Stimulated activated CD8-positive, alpha-beta memory T cell treated with anti-CD3 and anti-CD28 coated beads, Interleukin-4, amount 100 ng/mL, for 1 hour (primary cell): ENCODE measurements at places on chromosomes 1 and 21.
A peak's percentile ranks its signal among the peaks of the same experiment; 100 is the strongest.

GRCh38 chr1:22792396-22793160 is 81.9 kb downstream of the EPHB2 start:
- no peak for DNase-seq

DNA sequence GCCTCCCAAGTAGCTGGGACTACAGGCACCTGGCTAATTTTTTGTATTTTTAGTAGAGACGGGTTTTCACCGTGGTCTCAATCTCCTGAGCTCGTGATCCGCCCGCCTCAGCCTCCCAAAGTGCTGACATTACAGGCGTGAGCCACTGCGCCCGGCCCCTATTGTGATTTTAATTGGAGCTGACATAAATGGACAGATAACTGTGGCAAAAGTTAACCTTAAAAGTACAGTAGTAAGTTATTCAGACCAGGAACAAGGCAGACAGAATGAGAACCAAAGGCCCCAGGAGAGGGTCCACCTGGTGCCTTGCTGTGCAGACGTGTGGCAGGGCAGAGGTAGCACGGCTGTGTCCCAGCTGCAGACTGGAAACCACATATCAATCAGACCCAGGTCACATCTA is 11.0 kb downstream of the TMEM201 start:
- DNase-seq, result no peak

GRCh38 chr1:65254320-65255034 is 54.9 kb upstream of the DNAJC6 start:
- peak; percentile 67 for DNase-seq

DNA sequence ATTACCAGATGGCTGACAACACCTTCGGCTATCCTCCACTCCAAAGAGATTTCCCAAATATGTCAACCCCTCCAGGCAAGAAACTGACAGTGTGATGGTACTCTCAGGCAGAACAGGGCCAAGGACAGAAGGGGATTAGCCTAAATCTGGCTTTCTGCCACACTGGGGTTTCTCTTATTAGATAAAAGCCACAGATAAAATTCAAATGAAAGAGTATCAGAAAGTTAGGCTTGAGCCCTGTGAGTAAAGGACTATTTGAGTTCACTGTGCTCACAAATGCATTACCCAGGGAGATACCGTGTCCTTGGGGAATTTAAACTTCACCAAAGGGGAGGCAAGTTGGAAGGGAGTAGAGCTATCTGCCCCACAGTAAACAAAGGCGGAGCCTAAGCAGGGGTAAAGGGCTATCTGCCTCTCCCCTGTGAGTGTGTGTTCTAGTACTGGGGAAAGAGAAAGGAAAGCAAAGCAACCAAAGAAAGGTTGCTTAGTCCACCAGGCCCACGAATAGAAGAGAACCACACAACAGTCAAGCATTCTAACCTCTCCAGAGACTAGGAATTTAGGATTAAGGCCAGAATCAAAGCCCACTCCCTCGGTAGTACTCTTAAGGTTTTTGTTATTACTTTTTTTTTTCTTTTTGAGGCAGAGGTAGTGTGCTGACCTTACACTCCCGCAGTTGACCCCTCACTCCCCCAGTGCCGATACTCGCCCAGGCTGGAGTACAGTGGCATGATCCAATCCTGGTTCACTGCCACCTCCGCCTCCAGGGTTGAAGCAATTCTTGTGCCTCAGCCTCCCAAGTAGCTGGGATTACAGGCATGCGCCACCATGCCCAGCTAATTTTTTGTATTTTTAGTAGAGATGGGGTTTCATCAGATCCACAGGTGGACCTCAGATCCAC is 12.7 kb downstream of the TPM3 start:
- DNase-seq, result no peak

DNA sequence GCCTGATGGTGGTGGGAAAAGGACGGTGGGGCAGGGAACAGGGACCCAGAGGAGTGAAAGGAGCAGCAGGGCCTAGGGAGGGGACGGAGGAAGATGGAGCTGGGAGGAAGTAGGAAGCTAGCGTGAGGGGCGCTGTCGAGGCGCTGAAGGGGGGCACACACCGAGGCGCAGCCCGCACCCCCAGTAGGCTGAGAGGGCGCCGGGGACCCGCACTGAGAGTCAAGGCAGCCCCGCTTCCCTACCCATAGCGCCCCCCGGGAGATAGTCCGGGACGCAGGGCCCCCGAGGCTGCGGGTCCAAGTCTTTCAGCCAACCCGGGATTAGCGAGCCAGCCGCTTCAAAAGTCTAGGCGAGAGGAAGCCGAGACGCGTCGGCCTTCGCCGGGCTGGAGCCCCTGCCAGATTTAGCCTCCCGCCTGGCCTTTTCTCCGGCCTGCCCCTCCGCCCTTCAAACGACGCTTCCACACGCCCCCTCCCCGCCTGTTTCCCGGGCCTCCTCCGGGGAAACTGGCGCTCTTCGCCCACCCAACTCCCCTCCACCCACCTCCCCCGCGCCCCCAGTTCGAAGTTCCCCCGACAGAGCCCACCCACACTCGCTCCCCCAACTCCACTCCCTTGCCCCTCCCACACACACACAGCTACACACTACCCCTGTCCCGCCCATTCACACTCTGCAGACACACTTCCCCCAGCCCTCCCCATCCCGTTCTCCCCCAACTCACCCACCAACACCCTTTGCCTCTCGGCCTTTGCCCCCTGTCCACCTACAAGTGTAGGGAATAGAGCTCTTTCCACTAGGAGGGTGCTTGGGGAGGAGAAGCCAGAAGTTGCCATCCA is 7.8 kb upstream of the PROX1 start:
- no peak for DNase-seq

DNA sequence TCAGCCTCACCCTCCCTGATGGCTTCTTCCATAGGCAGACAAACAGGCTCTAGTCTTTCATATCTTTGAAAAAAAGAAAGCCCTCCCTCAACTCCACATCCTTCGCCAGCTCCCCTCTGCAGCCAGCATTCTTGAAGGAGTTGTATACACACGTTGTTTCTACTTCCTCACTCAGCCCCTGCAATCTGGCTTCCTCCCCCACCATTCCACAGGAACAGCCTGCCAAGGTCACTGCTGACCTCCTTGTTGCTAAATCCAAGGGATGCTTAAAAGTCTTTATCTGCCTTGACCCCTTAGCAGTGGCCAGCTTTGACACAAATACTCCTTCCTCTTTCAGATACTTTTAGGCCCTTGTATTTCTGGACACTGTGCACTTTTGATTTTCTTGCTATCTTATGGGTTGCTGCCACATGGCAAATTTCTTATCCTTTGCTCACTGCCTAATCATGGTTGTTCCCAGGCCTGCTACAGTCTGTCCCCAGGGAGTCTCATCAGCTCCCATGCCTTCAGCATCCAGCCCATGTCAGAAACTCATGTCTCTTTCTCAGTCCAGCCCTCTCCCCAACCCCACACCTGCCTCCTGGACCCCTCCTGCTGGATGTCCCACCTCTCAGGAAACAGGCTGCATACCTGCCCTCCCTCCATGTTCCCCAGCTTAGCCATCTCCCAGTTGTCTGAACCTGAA is 8.3 kb downstream of the FAM229A start:
- no peak for DNase-seq

GRCh38 chr1:220894025-220894923 is 15.0 kb downstream of the HLX start:
- DNase-seq, result no peak

DNA sequence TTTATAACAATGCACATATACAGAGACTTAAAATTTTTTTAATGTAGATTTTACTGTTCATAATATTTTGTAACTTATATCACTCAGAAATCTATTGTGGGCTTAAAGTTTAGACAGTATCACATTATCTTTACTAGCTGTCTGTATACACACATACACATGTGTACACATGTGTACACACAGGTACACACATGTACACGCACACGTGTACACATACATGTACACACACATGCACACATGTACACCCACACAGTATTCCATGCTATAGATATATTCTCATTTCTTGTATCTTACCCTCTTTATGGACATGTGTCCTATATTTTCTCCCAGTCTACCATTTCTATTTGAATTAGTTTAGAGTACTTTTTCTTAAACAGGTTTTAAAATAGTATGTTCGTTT is 123.3 kb downstream of the USP25 start:
- DNase-seq, result no peak

- no peak for DNase-seq
Measured at GRCh38 chr1:108590957-108591356, 31.1 kb downstream of the EEIG2 start.

GRCh38 chr1:230682274-230682673 is 31.6 kb downstream of the AGT start:
- DNase-seq, result no peak

DNA sequence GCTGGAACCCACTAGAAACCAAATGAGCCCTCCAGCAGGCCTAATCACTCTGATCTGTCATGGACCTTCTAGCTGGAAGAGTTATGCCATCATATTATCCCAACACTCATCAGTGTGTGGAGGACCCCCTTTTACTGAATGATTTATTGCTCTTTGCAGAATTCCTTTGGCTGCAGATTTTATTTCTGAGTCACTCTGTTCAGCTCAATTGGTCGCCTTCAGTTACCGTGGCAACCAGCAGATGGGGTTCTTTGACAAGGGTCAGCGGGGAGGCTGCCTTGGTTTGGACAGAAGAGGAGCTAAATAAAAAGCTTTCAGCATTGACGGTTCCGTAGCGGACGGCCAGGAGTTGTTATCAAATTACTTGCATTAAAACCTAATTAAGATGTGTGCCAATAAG is 220.1 kb downstream of the SDCCAG8 start:
- no peak for DNase-seq

DNA sequence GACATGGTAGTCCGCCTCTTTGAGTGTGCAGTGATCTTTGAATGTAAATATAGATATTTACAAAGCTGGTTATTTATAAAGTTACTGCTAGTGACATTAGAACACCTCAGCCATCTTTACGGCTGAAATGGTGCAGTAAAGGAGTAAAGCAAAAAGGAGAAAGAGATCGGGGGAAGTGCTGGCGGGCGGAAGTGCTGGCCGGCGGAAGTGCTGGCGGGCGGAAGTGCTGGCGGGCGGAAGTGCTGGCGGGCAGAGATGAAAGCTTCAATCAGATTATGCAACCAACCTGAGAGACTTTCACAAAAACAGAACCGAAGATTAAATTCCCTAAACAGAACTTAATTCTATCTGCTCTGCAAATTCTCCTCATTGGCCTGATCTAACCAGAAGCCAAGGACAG is 1.4 kb upstream of the OR14A16 start:
- DNase-seq, result no peak

DNA sequence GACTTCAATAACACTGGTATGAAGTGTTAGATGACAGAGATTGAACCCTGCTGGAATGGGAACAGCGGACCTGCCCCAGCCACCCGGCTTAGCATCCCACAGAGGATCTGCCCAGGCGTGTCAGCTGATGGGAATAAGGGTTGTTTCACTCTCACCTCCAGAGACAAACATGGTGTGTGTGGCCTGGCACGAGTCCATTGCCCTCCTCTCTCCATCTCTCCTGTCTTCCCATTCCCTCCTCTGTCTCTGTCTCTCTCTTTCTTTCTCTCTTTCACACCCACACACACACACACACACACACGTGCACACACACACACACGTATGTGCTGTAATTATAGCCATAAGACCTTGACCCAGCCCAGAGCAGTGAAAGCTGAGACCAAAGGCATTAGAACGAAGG is 200.2 kb downstream of the HIVEP3 start:
- no peak for DNase-seq

DNA sequence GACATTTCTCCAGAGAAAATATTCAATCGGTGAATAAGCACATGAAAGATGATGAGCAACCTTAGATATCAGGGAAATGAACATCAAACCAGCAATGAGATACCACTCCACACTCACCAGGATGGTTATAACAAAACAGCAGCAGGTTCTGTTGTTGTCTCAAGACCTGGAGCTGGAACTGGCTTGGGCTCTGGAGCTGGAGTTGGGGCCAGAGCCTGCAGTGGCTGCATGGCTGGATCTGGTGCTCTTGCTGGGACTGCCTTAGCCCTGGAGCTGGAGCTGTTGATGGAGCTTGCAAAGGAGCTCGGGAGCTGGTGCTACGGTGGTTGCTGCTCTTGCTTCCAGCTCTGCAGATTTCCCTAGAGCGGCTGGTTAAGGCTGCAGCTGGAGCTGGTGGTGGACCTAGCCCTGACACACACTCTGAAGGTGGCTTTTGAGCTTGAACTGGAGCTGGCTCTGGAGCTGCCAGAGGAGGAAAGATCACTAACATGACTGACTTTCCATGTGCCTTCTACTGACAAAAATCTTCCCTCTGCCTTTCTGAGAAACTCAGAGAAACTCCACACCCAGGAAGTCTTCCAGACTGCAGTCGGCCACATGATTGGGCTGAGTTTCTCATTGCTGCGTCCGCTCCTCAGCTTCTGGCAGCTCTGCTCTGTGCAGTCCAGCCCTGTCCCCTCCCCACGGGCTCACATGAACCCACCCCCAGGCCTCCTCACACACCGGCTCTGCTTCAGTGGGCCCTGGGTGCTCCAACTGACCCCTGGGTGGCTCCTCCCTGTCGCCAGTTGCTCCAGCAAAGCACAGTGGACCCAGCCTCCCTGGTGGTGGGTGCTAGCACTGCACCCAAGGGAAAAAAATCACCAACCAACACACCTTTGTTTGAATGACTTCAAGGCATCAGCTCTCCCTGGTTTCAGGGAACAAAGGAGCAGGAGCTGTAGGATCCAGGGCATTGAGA is 139.1 kb upstream of the FMN2 start:
- no peak for DNase-seq

GRCh38 chr1:184118046-184118445 is 66.5 kb downstream of the TSEN15 start:
- DNase-seq, result no peak

- DNase-seq, result peak; percentile 53
Measured at GRCh38 chr1:10941891-10942541, 70.4 kb upstream of the TARDBP start.
